ENCODE measurements at places on chromosomes 2 and 18.

DNA sequence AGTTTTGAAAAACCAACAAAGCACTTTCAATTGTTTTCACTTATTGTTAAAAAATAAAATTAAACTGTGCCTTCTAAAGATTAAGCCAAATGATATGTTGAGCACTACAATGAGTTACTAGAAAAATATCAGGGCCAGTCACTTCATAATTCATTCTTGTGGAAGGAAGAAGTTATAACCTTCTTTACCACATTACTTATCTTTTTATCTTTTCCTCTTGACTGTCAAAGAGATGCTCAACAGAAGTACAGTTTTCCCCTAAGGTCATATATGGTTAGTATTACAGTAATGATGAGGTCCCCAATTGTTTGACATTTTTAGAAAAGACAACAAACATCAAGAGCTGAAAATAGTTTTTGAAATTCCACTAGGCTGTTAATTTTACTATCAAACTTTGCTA, 9.4 kb downstream of the PELI1 start:
- DNase-seq, result no peak

GRCh38 chr2:63435070-63435469, 153.2 kb downstream of the WDPCP start:
- DNase-seq, result no peak

DNA sequence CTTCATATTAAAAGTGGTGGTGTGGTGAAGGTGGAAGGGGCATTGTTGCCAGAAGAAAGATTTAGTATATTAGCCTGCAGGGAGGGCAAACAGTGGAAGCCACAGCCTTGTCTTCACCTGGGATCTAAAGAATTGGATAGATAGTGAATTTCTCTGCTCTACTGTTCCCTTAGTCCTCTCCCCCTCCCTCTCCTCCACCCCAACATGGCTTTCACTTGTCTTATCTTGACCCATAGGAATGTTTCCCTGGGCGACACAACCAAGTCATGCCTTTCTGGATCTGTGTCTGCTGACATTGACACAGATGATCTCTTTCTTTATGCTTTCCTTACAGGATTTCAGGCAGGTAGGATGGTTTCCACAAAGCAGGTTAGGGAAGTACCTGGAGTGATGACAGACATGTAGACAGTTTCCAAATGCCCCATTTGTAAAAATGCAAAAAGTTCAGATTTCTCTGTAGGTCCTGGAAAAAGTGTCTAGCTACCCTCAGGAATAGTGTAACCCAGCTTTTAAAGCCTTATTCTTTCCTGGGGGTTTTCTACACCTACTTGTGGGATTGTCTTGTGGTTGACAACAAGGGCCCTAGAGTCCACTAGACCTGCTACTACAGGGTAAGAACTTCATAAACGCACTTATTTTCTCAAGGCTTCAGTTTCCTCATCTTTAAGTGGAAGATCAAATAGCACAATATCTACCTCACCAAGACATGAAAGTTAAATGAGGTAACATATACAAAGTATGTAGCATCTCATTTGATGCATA, 184.2 kb upstream of the SP5 start:
- DNase-seq, result no peak

GRCh38 chr18:70840649-70841048, 551.8 kb downstream of the SOCS6 start:
- DNase-seq, result no peak

- no peak for DNase-seq
These were observed 194.7 kb upstream of the HS6ST1 start for GRCh38 chr2:128513116-128513960.

GRCh38 chr2:65276609-65277008, 49.0 kb downstream of the ACTR2 start:
- no peak for DNase-seq

DNA sequence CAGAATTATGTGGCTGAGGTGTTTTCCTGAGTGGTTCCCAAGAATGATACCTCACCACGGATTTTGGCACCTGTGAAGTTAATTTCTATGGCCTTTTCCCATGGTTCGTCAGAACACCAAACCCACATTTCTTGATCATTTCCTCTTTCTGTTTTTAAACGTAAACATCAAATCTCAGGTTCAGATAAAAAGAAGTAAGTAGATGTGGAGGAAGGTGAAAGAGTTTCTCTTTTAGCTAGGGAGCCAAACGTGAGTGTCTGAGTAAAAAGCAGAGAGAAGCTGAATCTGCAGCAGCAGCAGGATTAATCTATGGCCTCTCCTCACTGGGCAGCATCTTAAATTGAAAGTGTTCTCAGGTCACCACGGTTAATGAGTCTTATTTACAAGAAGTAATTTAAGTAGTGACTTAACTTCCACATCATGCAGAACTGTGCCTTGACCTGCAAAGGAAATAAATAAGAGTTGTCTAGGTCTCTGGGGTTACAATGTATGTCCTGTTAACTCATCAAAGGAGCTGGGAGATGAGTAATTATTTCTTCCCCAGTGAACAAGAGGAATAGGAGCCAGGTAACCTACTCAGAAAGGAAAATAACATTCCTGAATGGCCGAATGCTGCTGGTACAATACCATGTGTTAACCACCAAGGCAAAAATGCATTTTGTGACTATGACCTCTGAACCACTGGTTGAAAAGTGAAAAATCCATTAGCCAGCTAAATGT, 139.6 kb upstream of the NETO1 start:
- DNase-seq, result no peak

DNA sequence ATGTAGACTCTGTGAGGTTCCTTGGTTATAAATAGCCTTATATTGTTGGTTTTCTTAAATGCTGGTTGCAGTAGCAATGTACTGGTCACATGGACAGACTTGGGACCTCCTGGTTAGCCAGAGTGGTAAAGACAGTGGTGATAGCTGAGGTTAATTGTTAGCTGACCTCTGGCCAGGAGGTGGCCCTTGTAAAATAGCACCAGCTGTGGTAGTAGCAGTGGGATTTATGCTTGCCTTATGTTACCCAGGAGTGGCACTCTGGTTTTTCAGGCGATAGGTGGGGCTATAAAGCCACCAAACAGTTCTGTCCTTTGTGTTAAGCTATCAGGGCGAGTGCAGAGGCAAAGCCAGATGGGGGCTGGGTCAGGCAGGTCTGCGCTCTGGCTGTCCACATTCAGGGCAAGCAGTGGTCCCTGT, 94.8 kb upstream of the SRD5A2 start:
- no peak for DNase-seq

- no peak for DNase-seq
These were observed 208.0 kb downstream of the C1D start for GRCh38 chr2:67854798-67855197.
